Activated naive CD8-positive, alpha-beta T cell treated with anti-CD3 and anti-CD28 coated beads, Interleukin-2, amount 50 U/mL, for 16 hours (primary cell): ENCODE measurements at places on chromosomes 6 and 20.
A peak's percentile ranks its signal among the peaks of the same experiment; 100 is the strongest.

DNA sequence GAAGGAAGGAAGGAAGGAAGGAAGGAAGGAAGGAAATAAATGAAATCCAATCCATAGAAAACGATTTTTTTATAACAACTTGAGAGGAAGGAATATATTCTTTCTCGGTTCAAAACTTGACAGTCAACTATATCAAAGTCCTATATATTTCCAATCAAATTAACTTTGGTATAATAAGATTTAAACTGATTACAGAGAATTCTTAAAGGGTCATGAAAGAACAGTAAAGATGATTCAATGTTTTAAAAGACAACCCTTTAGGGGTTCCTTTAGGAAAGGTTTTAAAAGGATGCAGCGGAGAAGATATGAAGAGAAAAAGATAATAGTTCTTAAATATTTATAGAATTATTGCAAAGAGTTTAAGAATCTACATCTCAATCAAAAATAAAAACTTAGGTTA lies 61.2 kb downstream of the ME1 start:
- DNase-seq = no peak

DNA sequence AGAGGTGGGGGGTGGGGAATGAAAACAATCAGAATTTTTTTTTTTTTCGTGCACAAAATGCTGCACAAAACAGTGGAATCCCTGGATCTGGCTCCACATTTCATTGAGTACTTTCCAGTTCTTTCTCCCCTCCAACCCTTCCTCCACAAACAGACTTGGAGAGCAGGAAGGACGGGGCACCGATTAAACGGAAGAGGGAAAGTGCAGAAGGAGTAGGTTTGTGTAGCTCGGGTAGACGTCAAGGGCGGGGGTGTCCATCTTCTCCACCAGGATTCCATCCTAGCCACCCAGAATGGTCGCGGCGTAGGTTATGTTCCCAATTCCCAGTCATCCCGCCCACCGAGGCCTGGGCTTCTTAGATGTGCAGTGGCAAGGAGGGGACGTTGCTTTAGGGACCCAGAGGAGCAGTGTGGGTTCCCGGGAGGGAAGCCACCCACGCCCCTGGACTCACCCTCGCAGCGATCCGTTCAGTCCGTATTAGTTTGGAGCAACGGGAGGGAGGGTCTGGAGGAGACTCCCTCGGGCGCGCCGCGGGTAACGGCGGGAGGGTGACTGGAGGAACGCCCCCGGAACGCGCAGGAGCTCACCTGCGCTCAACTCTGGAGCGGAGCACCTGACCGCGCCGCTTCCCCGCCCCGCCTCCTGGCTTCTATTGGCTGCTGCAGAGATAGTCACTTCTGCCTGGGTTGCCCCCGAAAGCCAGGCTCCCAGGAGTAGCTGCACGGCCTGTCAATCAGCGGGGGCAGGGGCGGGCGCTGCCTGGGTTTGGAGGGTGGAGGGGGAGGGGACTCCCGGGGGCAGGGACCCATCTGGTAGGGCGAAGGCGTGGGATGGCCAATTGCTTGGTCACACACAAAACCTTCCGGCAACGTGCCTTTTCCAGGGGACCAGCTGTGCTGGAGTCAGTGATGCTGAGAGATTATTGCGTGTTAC lies at the start of gene ENPP5:
Gene ENPP5 (minus strand): TSS at position 624 of the 933 bp plus-strand sequence. CDS start 2,718 bp downstream, outside the sequence.
- DNase-seq = peak; percentile 41

DNA sequence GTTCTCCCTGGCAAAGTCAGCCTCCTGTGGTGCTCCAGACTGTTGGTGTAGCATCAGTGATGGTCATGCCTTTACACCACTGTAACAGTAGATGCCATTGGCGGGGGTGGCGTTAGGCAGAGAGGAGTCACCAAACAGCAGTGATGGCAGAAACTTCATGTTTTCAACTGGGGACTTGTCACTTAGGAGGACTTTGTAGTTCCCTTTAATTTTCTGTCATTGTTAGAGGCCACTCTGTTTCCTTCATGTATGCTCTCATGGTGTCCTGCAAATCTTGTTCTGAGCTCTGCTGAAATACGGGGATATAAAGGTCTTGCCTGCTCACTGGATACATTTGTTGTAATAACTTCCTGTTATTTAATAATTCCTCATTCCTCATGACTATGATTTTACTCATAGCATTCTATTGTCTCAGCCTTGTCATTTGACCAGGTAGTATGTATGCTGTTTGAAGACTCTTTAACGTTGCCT lies 4.6 kb downstream of the MAP3K4 start:
- DNase-seq = no peak

DNA sequence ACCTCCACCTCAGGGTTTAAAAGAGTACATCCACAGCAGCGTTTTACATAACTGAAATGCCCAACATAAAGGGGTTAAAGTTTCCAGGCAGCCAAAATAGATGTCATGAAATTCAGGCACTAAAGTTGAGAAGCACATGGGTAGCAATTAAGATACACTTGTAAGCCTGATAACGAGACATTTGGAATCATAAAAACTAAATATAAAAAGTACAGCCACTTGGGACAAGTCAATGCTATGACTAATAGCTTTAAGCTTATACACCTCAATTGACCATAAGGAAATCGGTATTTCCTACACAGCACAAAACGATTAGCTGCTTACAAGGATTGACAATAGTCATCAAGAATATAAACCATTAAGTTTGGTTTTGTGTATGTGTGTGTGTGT lies 11.8 kb downstream of the LOC128125822 start:
- DNase-seq = no peak

- no peak for DNase-seq
These were observed 14.9 kb downstream of the ADTRP start for GRCh38 chr6:11763460-11764249.

DNA sequence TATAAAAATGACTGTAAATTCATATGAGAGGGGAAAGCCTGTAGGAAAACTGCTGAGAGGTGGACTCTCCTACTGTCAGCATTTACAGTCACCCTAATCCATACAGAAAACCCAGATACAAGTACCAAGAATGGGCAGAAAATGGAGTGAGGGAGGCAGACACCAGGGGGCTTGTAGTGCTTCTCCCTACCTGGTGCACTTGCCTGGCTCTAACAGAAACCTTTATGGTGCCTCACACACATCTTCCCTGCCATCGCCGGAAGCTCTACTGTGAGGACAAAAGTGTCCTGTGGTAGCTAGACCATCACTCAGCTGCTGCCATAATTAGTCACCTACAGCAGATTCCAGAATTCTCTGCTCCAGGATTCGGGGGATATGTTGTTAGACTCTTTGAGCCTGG lies 441.3 kb downstream of the TFAP2B start:
- no peak for DNase-seq
